CD4-positive, alpha-beta T cell treated with Interleukin-17A for 1 hour (primary cell): ENCODE measurements at places on chromosomes 6 and 20.

GRCh38 chr6:30211899-30212298, 1.3 kb downstream of the TRIM26 start:
- DNase-seq: no peak

DNA sequence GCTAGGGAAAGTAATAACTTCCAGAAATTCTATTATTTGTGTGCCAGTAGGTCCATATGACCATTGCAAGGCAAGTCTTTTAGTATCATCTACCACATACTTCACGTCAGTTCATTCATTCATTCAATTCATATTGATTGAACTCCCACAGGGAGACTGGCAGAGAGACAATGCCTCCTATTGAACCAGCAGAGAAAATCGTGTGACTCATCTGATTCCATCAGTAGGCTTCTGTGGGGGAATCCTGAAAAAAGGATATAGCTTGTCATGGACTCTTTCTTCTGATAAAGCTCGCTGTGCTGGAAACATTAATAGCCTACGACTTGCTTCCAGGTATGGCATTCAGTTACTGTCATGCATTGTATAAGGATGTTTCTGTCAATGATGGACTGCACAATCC, 45.3 kb upstream of the CNR1 start:
- DNase-seq: no peak

DNA sequence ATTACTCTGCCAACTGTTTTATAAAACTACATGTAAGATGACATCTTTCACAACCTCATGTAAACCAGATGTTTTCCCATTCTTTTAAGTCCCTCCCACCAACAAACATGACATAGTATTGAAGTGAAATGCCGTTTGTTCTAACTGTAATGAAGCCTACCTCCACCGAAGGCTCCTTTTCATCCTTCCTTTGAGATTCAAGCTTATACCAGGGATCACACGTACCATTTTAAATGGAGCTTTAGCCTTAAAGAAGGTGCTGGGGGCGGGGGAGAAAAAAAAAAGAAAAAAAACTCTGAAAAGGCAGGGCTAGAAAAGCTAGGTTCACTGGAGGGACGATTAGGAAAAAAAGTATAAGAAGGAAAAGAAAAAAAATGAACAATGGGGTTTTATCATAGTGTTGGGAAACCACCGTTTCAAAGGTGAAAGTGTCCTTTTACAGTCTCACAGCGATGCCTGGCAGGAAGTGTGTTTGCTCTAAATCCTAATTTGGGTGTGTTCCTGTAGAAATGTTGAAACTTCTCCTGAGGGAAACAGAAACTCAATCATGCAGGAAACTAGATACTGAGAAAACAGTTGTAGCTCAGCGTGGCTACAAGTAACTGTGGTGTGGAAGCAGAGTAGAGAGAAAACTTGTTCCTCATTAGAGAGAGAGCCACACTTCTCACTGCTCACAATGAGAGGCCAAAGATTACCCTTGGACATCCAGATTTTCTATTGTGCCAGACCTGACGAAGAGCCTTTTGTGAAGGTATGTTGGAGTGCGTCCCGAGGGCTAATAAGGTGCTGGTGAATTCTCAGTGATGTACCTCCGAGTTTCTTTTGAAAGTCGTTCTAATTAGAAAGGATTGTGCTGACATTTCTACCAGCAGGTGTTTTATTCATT, 37.6 kb upstream of the HINT3 start:
- DNase-seq: peak; percentile 84

- no peak for DNase-seq
Measured at GRCh38 chr20:63625771-63626423, 1.0 kb downstream of the GMEB2 start.

DNA sequence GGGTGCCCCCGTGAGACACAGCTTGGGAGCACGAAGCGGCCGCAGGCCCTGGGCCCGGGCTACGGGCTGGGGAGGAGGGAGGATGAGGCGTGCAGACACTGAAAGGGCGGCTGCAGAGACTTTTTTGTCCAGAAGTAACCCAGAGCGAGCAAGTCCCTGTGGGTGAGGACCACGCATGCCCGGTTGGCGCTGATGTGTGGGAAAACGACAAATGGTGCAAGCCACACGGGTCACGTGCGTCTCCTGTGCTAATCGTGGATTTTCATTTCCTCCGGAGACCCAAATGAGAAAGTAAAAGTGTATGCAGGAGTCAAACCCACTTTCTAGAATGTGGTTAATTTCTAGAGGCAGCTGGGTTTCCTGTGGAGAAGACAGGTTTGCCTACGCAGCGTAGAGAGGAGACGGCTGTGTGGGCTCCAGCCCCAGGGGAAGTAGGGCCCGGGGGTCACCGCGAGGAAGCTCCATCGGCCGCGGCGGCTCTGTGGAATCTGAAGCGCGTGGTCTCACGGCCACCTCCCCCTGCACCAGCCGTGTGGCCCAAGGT, 19.0 kb downstream of the DLL1 start:
- peak; percentile 87 for DNase-seq

GRCh38 chr20:57894522-57894921, 184.7 kb upstream of the PMEPA1 start:
- no peak for DNase-seq

DNA sequence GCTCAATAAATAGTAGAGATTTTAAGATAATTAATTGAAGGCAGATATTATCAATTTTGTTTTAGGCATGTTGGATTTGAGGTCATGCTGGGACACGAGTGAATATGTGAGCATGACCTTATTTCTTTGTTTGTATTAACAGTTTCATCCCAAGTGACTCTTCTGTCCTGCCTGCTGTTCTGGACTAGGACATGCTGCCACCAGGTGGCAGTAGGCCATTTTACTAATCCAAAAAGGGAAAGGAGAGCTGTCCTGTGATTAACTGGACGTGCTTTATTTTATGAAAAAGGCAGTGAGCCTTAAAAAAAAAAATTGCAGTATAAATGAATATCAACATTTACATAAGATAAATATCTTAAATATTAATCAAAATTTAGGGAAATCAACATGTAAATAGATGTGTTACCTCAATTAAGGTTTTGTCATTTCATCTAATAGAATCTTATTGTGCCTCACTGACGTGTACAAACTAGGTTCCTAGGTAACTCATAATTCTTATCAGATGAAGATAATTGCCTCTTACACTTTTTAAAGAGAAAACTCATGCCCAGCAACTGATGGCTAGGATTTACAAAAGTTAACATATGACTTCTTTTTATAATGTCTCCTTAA, 49.8 kb downstream of the FRK start:
- peak; percentile 54 for DNase-seq
